ENCODE measurements at places on chromosomes 5 and 9. TPM values are rescaled to one million over a fixed set of nuclear protein-coding genes. Genes with fewer than 3 reads are reported as not detected.
A peak's percentile ranks its signal among the peaks of the same experiment; 100 is the strongest.

AHRR gene
- 3.1 TPM for total RNA-seq

DNA sequence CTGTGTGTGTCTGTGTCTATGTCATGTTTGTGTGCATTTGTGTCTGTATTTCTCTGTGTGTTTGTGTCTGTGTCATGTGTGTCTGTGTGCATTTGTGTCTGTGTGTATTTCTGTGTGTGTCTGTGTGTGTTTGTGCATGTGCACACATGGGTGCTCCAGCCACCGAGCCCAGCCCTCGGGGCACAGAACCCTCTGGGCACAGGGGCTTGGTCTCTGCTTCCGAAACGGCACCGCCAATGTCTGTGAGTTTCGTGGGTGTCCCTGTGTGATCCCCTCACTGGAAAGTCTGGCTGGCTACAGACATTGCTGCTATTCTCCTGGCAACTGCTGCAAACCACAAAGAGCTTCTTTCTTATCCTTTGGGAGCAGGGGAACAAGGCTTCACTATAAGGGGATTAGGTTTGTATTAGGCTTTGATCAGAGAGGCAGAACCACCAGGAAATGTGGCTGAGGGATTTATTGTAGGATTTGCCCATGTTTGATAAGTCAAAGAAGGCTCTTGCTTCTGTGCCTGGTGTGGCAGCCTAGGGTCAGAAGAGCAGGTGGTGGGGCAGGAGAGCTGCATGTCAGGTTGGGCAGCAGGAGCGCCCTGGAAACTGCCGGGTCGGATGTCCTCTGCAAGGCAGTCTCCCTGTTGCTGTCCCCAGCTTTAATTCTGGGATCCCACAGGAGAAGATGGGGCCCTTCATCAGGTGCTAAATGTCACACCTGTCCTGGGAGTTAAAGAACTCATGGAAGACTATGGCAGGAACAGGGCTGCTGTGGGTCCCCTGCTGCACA is 39.6 kb upstream of the FCN1 start:
- DNase-seq, result no peak

SMU1 gene
- 21.7 TPM for total RNA-seq

PGM5 gene
- 1.9 TPM for total RNA-seq

GRCh38 chr9:112849363-112849922 is 41.2 kb downstream of the SLC46A2 start:
- no peak for DNase-seq

DNA sequence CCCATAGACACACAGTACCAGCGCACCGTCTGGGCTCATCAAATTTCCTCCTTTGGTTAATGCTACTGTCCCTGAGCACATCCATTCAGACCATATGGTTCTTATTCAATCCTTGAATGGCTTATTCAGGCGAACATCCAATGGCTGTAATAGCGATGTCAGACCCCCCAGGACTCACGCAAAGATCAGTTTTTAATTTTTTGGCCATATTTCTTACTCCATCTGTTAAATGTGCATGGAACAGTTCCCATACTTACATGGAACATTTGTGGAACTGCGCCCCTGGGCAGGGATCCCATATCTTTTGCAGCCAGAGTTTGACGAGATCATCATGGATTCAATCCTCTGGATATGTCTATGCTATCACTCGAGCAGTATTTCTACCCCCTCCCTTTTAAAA is 213.2 kb downstream of the ADAMTS6 start:
- no peak for DNase-seq

CCNO gene
- 0.88 TPM for total RNA-seq

DNA sequence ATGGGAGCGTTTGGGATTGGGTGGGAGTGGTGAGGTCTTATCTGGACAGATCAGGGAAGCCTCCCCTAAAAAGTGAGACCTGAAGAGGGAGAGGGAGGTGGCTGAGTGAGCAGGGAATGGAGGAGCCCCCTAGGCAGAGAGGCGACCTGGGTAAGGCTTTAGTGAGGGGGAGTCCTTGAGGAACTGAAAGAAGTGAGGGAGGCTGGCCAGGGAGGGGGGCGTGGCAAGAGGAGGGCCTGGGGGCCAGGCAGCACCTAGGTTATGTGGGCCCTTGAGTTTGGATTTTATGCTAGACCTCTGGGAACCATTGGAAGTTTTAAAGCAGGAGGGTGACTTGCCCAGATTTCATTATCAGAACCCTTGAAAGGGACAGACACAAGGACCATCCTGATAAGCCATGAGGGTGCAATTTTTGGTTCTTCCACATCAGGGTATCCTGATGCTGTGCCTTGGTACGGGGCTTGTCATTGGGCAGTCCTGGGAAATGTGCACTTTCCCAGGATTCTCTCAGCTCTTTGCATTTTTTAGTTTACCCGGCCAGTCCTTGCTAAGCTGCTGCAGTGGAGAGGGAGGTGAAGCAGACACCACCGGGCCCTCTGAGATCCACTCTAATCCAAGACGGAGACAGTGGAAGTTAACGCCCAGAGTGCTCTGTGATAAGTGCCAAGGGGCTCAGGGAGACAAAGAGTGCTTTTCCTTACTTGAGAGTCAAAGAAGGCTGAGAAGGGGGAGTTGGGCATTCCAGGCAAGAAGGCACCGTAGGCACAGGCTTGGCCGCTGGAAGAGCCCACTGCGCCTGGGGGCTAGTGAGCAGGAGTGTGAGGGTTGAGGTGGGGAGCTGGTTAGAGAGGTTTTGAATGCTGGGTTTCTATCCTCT is 16.1 kb downstream of the GSN start:
- no peak for DNase-seq

PHF24 gene
- not detected for total RNA-seq

CFAP90 gene
- not detected for total RNA-seq

DNA sequence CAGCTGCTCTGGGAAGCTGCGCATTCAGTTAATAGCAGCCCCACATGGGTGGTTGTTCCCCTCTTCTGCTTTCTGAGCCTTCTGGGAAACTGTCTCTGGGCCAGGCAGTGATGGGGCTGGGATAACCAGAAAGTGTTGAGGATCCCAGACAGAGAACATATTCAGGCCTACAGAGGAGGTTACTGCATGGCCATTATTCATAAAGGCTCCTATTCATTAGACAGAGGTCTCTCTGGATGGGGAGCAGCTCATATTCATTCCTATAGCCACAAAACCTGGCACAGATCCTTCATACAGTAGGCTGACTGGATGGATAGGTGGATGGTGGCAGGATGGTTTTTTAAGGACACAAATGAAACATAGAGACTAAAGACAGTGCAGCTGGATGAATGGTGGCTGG is 76.3 kb downstream of the HSPA4 start:
- no peak for DNase-seq

GRCh38 chr5:171441246-171441791 is 21.9 kb downstream of the FGF18 start:
- no peak for DNase-seq

- DNase-seq, result no peak
These were observed 66.9 kb downstream of the ZCCHC7 start for GRCh38 chr9:37187292-37187691.

GRCh38 chr5:63089147-63089546 is 510.5 kb downstream of the LRRC70 start:
- DNase-seq, result no peak

GRIN3A gene
- total RNA-seq, result not detected

MLANA gene
- not detected for total RNA-seq

PDE4D gene
- 41.1 TPM for total RNA-seq

DNA sequence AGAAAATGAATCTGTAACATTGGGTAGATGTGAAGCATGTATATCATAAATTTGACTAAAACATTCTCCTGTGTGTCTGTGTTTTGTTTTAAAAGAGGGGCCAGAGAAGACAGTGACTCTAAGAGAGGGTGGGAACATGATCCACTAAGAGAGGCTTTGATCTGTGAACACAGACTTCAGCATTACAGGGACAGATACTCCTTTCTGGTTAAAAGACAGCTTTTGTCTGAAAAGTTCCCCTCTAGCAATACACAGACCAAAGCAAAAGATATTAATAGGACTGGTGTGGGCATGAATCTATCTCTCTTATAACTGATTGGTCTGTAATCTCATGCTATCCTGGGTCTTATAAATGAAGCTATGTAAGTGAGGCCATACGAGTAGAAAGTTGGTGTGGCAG is 150.9 kb downstream of the NUDT12 start:
- no peak for DNase-seq

- DNase-seq, result no peak
These were observed 214.4 kb upstream of the MVB12B start for GRCh38 chr9:126112135-126112720.

- DNase-seq, result peak; percentile 92
These were observed 53.9 kb downstream of the ZCCHC7 start for GRCh38 chr9:37174247-37174646.

DNA sequence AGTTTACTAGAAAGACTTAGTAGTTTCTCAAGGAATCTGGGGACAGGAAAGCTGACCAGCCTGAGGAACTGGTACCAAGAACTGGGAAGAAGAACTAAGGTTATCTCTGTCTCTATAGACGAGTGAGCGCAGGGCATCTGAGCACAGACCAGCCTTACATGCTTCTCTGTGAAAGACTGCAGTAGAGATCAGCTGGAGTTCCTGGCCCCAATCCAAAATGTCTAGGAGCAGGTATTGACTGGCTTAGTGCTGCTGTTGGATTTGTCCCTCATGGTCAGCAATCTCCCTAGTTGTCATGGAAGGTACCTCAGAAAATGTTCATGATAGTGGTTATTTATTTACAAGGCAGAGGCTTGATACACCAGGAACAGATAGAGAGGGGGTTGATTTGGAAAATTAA is 13.3 kb downstream of the NUP214 start:
- no peak for DNase-seq

GRCh38 chr5:14776602-14777001 is 95.0 kb downstream of the ANKH start:
- no peak for DNase-seq

LCN1 gene
- not detected for total RNA-seq

DNA sequence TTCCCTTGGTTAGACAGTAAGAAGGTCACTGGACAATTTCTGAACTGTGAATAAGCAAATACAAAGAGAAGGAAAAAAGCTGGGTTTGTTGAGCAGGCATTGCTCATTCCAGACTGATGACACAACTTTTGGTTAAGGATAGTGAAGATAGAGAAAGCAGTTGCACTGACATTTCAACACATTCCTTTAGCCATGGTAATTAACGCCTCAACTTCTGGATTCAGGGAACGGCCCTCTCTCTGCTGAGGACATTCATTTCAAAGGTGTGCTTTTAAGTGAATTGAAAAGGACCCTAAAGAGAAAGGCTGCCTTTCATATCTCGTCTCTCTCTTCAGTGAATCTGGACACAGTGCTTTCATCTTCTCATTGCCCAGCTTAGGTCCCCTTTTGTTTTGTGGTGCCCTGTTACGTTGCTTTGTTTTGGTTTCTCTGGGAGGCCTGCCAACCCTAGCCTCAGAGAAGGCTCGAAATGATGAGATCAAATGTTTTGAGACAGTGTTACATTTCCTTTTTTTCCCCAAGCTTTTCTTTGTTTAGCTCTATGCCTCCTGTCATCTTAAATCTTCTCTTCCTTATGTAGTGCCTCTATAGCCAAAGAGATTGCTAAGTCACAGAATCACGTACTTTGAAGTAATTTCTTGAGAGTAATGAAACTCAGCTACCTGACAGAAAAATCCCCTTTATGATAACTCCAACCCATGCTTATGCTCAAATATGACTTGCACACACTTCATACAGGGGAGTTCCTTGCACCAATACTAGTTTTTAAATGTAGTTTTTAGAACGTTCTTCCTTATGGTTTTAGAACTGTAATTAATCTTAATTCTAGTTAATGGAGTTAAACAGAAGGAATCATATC is 94.4 kb upstream of the IFNE start:
- DNase-seq, result peak; percentile 89

DNA sequence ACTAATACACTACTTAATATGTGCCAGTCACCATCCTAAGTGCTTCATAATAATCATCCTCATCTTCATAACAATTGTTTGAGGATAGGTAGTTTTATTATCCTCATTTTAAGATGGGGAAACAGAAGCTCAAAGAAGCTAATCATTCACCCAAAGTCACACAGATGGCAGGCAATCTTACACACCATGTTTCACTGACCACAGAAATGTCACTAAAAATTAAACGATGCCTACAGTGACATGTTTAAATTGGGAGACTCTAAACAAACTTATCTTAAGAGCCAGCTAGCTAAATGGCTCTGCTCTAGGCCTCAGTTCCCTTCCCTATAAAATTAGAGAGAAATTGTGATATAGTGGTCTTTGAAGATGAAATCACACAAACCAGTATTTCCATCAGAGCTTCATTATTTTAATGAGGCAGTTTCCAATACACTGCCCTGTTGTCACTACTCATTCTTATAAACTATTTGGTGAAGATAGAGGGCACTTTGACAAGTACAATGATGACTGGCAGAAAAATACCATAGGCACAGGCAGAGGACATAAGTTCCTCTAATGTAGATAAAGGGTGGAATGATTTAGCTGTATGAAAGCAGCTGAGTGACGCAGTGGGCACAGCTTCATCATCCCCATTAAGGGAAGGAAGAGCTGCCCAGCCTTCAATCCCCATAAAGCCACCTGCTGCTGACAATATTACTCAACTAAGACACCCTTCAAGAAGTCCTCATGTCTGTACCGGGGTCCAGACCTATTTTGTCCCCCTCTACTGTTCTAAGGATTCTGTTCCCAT is 224.1 kb downstream of the ACTL7B start:
- DNase-seq, result no peak

- DNase-seq, result no peak
These were observed 292.9 kb upstream of the MSX2 start for GRCh38 chr5:174431504-174431903.

DNA sequence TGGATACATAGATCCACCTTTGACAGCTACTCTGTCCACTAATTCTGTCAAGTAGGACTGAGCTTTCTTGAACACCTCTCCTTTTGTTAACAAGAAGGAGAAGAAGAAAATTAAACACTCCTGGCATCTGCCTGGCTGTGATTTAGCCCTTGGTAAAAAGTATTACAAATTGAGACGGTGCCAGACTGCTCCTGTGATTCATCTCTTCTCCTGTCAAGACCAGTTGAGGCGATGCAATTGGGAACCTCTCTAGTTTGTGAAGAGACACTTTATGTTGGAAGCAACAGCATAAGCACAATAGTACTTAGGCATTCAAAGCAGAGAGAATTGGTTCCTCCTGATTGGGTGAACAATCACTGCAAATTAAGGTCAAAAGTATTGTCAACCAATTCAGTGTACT is 72.7 kb downstream of the GHR start:
- no peak for DNase-seq

DNA sequence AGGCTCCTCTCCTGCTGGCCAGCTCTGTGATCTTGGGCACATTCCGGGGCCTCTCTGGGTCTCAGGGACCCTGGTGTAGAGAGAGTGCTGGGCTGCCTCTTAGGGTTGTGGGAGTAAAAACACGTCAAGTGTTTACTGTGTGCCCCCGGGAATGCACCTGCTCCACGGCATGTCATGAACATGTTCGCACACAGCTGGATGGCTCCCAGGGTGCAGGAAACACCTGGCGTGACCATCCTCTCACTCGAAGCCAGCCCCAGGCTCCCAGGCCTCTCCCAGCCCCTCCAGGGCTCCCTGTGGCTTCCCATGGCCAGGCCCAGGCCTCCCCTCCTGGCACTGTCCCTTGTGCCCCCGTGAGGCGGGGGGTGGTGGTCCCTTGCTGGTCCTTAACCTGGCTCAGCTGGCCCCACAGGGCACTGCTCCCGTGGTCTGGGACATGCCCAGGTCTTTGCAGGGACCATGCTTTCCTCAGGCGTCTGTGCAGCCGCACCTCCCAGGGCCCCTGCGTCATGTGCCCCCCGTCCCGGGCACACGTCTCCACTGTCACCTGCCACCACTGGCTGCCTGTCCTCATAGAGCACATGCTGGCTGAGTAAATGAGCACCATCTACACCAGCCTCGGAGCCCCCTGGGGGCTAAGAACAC is 44.9 kb downstream of the SLC6A3 start:
- no peak for DNase-seq

- no peak for DNase-seq
These were observed 16.5 kb upstream of the TOR1B start for GRCh38 chr9:129786481-129786880.
